Aorta (tissue), 5 donors: ENCODE measurements at places on chromosomes 2 and 18. TPM values are rescaled to one million over a fixed set of nuclear protein-coding genes. Genes with fewer than 3 reads are reported as not detected.

CCDC74B gene
- polyA plus RNA-seq: 0.38 TPM

NEMP2 gene
- 0.88 TPM for polyA plus RNA-seq

GRCh38 chr2:151043484-151043883, 218.2 kb downstream of the RBM43 start:
- no peak for DNase-seq

PCARE gene
- not detected for polyA plus RNA-seq

DNA sequence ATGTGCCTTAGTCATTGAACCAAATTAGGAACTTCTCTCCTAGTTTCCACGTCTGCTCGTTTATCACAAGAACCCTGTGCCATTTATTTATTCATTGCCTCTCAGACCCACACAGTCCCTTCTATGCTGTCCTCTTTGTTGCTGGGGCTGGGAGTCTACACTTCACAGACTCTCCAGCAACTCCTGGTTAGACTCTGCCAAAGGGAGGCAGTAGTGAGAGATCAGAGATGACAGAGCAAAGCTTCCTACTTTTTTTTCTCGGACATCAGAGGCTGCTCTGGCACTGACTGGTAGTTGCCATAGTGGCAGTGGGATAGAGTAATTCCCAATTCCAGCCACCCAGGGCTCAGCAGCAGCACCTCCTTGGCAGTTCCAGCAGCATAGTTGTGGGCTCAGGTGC, 277.5 kb downstream of the BCL11A start:
- no peak for DNase-seq

DNA sequence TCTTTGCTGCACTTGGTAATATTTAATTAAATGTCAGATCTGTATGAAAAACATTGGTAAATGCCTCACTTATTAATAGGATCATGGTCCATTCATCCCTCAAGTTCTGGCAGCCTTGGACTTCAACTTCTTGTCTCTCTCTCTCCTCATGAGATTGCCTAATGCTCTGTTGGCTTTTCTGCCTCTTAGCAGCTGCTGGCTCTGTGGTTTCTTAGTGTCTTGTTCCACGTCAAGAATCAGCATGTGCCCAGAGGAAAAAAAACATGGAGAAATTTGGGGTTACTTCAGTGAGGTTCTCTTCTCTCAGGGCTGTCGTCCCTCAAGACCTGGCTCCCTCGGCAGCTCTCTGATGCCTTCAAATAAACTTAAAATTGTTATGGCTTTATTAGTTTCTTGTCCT, 75.4 kb downstream of the TAF4B start:
- DNase-seq: no peak

- DNase-seq: no peak
These were observed 43.8 kb downstream of the SERTAD2 start for GRCh38 chr2:64609942-64610281.
